D341Med (cell line): ENCODE measurements at places on chromosomes 2 and 18.

GRCh38 chr2:28359222-28360057 is 33.2 kb upstream of the FOSL2 start:
- no peak for DNase-seq

DNA sequence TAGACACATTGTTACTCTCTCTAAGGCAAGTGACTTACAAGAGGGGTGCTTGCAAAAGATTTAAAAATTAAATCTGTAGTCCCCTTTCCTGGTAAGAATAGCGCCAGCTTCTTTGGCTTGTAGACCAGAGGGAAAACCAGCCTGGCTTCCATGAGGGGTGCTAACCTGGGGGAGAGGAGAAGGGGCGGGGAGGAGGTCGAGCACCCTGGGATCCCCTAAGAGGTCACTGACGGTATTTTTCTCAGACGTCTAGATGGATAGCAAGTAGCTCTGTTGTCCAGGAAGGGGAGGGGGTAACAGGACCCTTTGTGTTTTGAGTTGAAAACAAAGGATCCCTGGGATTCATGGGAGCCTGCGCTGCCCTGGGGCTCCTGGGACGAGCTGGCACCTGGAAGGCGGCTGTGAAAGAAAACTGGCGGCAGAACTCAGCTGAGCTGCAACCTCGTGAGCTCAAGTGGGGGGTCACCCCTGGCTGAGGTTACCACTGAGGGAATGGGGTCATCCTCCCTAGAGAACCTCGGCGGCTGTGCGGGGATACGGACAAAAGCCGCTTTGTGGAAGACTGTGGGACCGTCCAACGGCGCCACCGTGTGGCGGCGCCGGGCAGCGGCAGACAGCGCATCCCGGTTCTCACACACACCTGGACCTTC is 37.8 kb upstream of the MRPL19 start:
- DNase-seq, result peak; percentile 86

- no peak for DNase-seq
Measured at GRCh38 chr2:26429779-26430578, 28.3 kb downstream of the DRC1 start.

- DNase-seq, result peak; percentile 35
Measured at GRCh38 chr2:189580241-189580651, 340 bp downstream of the SLC40A1 start.

DNA sequence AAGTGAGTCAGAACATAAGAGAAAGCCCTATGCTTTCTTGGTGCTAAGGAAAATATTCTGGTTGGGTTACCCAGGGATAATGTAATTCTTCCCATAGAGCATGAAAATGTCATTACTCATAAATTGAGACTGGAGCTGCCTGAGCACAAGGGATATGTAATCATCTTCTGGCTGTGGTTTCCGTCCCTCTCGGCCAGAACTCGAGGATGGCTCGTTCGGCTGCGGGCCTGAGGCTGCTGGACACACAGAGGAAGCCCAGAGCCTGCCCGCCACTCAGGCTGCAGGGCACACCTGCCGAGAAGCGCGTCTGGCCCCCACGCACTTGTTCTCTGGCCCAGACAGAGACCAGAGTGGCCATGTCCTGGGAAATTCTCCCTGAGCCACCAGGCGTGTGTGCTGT is 104.9 kb downstream of the ASAP2 start:
- DNase-seq, result no peak

- DNase-seq, result no peak
Measured at GRCh38 chr2:217680381-217680780, 322.4 kb downstream of the TNS1 start.
